Astrocyte of the spinal cord (primary cell): ENCODE measurements at places on chromosomes 3 and 15.

GRCh38 chr15:67304778-67305177 lies 50.2 kb downstream of the IQCH start:
- no peak for DNase-seq

GRCh38 chr3:106715286-106715685 lies 662.0 kb upstream of the CCDC54 start:
- no peak for DNase-seq

DNA sequence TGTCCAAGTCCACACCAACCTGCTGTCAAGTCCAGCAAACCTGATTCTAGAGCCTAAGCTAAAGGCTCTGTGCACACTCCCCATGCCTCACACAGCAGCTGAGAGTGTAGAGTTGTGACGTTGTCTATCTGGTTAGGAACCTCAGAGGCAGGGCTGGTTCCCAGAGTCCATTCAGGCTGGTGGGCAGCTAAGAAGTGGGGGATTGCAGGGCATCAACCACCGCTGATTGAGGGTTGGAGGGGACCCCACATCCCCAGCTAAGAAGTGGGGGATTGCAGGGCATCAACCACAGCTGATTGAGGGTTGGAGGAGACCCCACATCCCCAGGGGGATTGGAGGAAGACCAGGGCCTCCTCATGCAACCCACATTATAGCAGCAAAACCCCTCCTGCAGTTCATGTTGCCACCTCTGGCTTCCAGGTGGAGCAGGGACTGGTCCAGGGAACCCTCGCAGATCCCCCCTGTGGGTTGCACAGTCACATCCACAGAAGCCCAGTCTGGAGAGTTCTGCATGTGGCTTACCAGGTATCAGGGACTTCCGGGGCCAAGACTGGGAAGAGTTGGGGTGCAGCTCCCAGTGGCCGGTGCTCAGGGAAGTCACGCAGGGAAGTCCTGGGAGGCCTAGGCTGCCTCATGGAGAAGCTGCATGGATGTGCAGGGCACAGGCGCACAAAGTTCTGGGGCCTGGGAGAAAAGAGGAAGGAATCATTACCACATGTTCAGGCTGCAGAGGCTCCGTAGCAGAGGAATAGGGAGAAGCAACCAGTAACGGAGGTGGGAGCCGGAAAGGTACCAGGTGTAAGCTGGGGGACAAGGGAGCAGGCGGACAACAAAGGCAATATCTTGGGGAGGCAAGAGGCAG lies 71.4 kb upstream of the PCSK6 start:
- DNase-seq = no peak

DNA sequence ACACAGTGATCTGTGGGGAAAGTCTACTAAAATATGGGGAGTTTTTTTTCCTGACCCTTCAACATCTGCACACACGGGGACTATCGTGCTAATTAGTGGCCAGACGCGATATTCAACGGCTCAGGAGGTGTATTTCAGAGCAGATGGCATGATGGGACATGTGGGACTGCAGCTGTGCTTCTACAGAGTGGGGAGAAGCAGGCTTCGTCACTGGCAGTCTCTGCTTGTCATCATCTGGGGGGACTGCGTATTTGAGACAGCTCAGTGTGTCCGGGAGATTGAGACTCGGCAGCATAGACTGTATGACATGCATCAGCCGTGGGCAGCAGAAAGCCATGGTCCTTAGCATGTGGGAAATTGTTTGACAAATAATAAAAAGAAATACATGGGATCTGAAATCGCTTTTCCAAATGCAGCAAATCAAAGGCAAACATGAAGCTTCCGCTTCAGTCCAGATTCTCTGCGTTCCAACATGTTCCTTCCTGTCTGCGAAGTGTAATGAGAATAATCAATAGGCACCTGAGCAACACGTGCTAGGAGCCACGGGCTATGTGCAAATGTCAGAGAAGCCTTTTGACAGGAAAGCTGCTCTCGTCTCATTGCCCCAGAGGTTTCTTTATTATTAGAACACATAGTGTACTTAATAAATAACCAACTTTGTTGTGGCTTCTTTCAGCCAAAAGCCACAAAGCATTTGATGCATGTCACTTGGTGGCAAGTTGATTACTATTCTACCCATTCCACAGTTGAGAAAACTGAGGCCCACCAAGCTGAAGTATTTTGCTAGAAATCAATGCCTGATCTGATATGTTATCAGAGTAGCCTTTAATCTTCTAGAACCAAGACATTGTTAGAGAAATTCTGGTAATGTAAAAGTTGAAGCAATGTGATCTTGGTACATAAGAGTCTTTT lies 276.3 kb downstream of the RYR3 start:
- DNase-seq = no peak

- DNase-seq = peak; percentile 52
These were observed 315.6 kb downstream of the SOX2 start for GRCh38 chr3:182027366-182027765.

DNA sequence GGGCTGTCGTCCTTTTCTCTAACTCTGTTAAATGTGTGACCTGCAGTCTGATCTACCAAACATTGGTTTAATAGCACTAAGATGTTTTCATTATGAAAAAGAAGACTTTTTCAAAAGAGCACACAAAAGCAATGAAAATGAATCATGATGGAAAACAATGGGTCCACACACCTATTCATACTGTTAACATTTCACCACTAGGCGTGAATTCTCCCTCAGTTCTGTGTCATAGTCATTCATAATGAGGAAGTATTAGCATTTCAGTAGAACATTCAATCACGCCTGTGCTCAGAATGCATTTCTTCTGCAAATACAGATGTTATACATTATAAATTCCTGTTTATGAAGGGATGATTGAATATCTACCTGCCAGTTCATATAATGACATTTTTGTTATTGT lies 35.9 kb downstream of the EIF4E3 start:
- no peak for DNase-seq

DNA sequence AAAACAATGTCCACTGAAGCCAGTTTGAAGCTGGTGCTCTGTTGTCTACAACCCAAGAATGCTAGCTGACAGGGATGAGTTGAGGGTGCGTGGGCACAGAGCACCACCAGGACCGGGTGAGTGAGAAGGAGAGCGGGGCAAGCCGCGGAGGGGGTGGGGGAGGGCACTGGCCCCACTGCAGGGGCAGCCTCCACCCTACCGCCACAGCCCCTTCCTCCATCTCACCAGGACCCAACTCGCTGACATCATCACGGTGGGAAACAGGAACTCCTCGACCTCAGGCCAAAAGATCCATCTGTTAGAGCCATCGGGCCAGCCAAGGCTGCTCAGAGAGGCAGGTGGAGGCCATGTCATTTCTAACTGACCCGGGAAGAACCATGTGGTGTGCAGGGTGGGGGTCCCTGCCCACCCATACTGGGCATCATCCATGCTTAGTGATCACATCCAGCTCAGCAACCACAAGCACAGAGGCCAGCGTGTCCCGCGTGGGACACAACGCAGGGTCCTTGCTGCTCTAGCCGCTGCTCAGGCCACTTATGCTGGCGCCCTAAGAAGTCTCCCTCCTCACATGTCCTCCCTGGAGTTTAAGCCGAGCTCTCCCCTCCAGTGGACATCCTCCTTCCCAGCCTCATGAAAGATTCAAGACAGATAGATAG lies 57.6 kb upstream of the GATA2 start:
- no peak for DNase-seq

DNA sequence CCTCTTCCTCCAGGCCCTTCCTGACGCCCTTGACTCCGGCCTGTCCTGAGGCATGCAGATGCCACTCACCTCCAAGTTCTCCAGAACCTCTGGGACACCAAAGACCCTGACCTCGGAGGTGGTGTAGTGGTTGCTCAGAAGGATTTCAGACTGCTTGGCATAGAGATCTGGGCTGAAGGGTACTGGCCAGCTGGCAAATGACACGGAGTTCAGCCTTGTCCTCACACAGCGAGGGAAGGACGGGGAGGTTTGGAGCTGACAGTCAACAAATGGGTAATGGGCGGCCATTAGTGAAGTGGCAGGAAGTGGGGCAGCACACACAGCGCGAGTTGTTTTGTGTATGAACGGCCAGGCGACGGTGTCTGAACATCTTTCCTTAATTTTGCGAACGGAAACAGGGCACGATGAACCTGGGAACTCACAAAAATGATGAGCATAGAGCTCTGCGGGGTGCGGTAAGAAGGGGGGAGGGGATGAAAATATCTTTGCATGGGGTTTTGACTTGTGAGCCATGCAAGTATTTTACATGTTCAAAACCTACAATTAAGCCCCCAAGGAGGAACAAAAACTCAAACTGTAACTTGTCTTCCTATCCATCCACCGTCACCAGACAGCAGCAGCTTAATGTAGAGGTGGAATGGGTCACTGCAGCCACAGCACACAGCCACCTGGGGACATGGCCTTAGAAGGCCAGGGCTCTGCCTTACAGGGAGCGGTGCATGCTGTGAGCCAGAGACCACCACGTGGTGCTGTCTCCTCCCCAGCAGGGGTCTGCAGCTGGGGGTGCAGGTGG lies 43.6 kb upstream of the RPL32 start:
- DNase-seq = no peak

GRCh38 chr15:62428851-62429598 lies 263.9 kb upstream of the C2CD4B start:
- no peak for DNase-seq
